ENCODE measurements at places on chromosomes 1 and 21. TPM values are rescaled to one million over a fixed set of nuclear protein-coding genes. Genes with fewer than 3 reads are reported as not detected.

HMCN1 gene
- 5.6 TPM for total RNA-seq

NBPF10 gene
- total RNA-seq, result 0.63 TPM

SLC66A1 gene
- 14.1 TPM for total RNA-seq

GRCh38 chr1:186896211-186896610 is 67.5 kb downstream of the PLA2G4A start:
- DNase-seq, result no peak

All from WTC11 (cell line).